Vagina (tissue), 2 donors: ENCODE measurements at places on chromosomes 6 and 20. TPM values are rescaled to one million over a fixed set of nuclear protein-coding genes. Genes with fewer than 3 reads are reported as not detected.

DNA sequence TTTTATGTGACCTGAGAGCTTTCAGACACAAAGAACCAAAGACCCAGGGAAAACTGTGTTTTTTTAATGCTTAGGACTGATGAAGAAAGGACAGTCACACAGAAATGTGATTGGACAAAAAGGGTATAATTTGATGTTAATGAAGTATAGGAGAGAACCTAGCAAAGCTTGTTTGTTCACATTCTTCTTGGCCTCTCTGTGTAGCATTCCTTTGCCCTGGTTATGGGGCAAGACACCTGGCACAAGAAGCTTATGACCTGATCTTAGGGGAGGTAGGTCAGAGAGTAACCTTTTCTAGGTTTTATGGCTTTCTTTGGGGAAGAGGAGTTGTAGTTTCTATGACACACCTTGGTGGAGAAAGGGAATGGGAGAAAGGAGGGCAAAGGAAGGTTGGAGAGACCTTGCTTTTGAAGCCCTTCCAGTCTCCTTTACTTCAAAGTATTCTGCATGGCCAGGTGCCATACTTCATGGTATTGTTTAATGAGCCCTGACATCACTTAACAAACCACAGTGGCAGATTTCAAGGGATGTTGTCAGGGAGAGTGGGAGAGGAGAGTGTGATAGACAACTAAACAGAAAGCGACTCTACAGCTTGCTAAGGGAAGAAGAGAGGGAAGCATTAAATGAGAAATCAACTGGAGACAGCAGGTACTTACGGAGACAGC, 701.8 kb upstream of the FLRT3 start:
- H3K27me3 ChIP-seq = no peaks in the 10 kb centered on the region
- no peaks in the 10 kb centered on the region for H3K36me3 ChIP-seq
- peaks cover 3% of the 10 kb centered on the region for H3K4me1 ChIP-seq
- no peak overlapping the region for H3K4me3 ChIP-seq

DNA sequence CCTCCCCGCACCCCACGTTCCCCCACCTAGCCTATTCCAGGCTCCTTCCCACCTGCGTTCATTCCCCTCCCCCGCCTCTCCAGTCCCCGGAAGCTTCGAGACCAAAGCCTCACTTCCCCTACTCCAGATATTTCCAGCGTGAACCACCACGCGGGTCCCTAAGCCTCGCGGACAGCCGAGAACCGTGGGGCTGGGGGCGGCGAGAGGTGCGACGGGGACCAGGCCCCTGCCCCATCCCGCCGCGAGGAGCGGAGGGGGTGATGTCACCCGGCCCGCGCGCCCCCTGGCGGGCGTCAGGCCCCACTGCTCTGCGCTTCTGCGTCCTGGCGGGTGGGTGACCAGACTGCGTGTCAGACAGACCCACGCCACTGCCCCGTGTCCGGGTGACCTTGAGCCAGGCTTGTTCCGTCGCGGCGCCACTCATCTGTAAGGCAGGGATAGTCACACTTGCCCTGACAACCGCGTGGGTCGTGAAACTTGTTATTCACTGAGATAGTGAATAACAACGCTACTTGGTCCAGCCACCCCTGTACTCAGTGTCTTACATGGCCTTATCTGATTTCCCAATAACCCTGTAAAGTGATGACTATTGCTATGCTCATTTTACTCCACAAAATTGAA, 9.0 kb upstream of the HSP90AB1 start:
- peak overlapping the region; percentile 99 for H3K27ac ChIP-seq
- no peak for DNase-seq
- no peaks in the 10 kb centered on the region for H3K27me3 ChIP-seq
- no peaks in the 10 kb centered on the region for H3K36me3 ChIP-seq
- H3K4me1 ChIP-seq = peaks cover 40% of the 10 kb centered on the region

DNA sequence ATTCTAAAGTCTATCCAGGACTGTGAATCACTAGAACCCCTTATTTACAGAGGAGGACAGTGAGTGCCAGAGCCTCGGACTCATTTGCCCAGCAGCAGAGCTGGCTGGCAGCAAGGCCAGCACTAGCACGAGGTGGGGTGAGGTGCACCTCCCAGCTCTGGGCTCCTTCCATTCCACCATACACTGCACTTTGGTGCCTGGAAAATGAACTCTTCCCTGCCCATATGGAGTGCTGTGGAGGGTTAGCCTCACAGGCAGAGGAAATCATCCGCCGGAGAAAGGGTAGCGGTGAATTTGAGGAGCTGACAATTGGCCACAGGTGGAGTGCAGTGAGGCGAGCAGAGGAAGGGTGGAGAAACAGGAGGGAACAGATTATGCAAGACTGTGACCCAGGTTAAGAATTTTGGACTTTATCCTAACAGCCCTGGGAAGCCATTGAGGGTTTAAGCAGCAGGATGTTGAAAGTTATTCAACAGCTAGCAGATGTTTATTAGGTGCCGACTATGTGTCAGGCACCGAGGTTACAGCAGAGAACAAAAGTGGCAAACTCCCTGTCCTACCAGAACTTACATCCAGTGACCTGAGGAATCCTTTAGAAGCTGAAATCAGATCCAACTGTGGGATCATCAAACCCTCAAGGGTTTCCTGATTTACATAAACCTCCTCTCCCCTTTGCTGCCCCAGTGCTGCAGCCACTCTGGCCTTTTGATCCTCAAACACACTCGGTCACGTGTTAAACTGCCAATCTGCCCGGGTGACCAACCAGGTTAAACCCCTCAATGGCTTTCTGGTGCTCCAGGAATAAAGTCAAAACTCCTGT, 6.2 kb downstream of the TRIM26 start:
- H3K4me1 ChIP-seq = peaks cover 78% of the 10 kb centered on the region
- H3K27ac ChIP-seq = peak overlapping the region; percentile 40
- no peaks in the 10 kb centered on the region for H3K27me3 ChIP-seq
- DNase-seq = no peak

GRCh38 chr20:10412591-10413408, 21.2 kb downstream of the MKKS start:
- no peaks in the 10 kb centered on the region for H3K4me1 ChIP-seq
- peaks cover 8% of the 10 kb centered on the region for H3K36me3 ChIP-seq
- no peaks in the 10 kb centered on the region for H3K27me3 ChIP-seq
- no peak overlapping the region for H3K4me3 ChIP-seq
- DNase-seq = no peak

The FAM110A gene
- total RNA-seq = 11.8 TPM

The DPM1 gene
- total RNA-seq = 21.1 TPM

GRCh38 chr6:168099201-168100010, 20.4 kb upstream of the FRMD1 start:
- H3K27me3 ChIP-seq = no peaks in the 10 kb centered on the region
- no peak overlapping the region for H3K4me3 ChIP-seq
- no peak for DNase-seq
- H3K36me3 ChIP-seq = no peaks in the 10 kb centered on the region

DNA sequence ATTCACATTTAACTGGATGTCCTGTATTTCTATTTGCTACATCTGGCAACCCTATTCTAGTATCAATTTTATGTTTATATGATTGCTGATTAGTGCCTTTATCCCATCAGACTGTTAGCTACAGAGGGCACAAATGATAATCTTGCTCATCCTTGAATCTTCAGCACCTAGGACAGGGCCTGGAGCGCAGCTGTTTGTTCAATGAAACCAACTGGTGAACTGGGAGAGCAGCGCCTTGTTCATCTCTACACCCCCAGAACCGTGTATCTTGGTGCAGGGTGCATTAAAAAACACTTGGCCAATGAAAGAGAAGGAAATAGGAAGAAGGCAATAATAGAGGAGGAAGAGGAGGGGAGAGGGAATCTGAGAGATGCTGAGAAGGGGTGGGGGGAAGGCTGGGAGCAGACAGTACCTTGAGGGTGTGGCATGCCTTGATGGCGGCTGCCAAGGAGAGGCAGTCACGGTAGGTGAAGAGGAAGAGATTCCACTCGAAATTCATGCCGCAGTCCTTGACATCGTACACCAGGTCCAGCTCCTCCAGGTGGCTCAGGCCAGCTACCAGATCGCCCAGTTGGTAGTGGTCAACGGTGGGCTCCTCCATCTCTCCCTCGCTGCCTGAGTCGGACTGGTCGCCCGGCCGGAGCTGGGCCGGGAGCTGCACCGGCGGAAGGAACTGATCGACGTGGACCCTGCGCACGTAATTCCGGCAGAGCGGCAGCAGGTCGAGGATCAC, 15.5 kb downstream of the TMEM151B start:
- no peaks in the 10 kb centered on the region for H3K27me3 ChIP-seq
- no peaks in the 10 kb centered on the region for H3K4me1 ChIP-seq
- no peak for DNase-seq
- H3K36me3 ChIP-seq = no peaks in the 10 kb centered on the region
- H3K27ac ChIP-seq = no peak overlapping the region

DNA sequence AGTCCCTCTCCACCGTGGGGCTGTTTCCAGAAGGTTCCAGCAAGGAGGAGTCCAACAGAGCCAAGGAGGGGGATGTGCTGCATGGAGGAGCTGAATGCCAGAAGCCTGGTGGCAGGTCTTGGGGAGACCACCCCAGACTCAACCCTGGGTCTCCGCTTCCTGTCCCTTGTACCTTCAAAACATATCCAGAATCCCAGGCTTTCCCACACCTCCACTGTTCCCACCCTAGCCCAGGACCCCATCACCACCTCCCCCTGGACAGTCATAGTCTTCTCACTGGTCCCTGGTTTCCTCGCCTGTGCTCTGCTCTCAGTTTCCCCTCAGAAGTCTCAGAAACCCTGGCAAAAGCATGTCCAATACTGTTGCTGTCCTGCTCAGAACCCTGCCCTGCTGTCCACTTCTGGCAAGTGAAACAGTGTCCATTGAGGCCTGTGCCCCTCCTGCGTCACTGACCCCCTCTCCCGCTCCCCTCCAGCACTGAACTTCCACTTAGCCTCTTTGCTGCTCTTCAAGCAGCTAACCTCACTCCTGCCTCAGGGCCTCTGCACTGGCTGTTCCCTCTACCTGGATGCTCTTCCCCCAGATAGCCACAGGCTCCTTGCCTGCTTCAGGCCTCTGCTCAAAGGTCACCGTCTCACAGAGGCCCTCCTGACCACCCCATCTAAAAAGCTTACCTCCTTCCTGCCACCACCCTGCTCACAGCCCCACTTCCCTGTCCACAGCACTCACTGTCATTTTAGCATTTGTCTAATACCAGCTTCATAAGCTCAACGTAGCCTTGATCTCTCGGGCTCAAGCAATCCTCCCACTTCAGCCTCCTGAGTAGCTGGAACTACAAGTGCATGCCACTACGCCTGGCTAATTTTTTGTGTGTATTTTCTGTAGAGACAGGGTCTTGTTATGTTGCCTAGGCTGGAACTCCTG, 169.2 kb downstream of the GRM4 start:
- no peak overlapping the region for H3K4me3 ChIP-seq
- H3K4me1 ChIP-seq = no peaks in the 10 kb centered on the region
- H3K27me3 ChIP-seq = no peaks in the 10 kb centered on the region
- no peaks in the 10 kb centered on the region for H3K36me3 ChIP-seq
- H3K27ac ChIP-seq = no peak overlapping the region

DNA sequence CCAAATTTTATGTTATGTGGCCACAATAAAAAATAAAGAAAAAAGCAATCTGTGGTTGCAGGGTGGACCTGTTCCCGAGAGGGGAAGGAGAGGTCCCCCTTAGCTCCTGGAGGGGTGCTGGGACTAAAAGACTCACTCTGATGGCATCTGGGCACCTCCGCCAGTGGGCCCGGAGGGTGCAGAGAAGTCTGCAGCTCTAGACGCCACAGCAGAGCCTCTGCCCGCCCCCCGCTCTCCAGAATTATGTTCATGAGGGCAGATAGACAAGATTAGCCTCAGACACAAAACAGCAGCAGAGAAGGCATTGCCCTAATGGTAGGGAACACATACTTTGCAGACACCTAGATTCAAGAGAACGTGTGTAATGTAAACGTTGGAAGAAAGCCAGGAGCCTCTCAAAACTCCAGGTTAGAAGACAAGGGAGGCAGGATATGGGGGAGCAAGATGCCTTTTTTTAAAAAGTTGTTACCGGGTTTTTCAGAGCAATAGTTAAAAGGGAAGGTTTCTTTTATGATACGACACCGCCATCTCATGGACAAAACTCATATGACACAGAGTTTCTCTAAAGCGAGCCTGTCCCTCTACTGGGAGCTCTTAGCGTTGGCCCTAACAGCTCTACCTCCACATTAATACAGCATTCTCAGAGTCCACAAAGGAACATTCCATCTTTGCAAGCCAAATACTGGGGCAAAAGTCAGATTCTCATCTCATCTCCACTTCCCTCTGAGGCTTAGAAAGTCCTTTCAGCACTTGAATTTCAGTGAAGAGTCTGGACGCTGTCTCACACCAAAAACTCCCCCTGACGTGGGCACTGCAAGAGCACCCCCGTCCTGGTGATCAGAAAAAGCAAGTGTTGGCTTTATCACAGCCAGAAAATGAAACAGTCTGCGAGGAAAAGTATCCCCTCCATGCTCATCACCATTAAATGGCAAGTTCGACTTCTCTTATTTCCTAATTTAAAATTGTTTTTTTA, 47.2 kb downstream of the FOXF2 start:
- no peaks in the 10 kb centered on the region for H3K27me3 ChIP-seq
- no peaks in the 10 kb centered on the region for H3K36me3 ChIP-seq
- H3K27ac ChIP-seq = no peak overlapping the region
- H3K4me1 ChIP-seq = no peaks in the 10 kb centered on the region
- H3K4me3 ChIP-seq = no peak overlapping the region
- peak; percentile 93 for DNase-seq

DNA sequence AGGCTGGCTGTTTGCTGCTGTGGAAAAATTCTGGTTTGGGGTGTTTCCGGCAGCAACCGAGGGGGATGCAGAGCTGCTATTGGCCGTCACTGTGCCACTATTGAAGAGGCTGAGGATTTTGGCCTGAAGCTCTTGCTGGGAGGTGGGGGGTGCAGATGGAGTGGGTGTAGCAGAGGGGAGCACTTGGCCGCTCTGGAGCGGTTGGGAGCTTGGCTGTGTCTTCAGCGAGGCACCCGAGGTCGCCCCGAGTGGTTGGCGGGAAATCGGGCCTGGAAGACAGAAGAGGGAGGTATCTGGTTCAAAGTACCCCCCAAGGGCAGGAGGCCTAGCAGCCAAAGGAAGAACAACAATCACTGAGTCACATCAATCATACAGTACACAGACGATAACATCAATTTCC, 27.1 kb downstream of the NCOA5 start:
- no peaks in the 10 kb centered on the region for H3K27me3 ChIP-seq
- no peak for DNase-seq
- no peaks in the 10 kb centered on the region for H3K36me3 ChIP-seq
- H3K4me3 ChIP-seq = no peak overlapping the region
- H3K4me1 ChIP-seq = peaks cover 23% of the 10 kb centered on the region
- no peak overlapping the region for H3K27ac ChIP-seq

- no peaks in the 10 kb centered on the region for H3K4me1 ChIP-seq
- H3K36me3 ChIP-seq = no peaks in the 10 kb centered on the region
- no peaks in the 10 kb centered on the region for H3K27me3 ChIP-seq
- no peak overlapping the region for H3K4me3 ChIP-seq
- H3K27ac ChIP-seq = no peak overlapping the region
Measured at GRCh38 chr6:41036601-41037000, 2.4 kb downstream of the UNC5CL start.

The OR2J3 gene
- not detected for total RNA-seq

The COL21A1 gene
- 16.7 TPM for total RNA-seq

GRCh38 chr20:47529840-47530239, 28.2 kb downstream of the NCOA3 start:
- H3K27ac ChIP-seq = no peak overlapping the region
- H3K4me3 ChIP-seq = no peak overlapping the region
- no peaks in the 10 kb centered on the region for H3K36me3 ChIP-seq
- H3K4me1 ChIP-seq = peaks cover 9% of the 10 kb centered on the region
- H3K27me3 ChIP-seq = no peaks in the 10 kb centered on the region
